ENCODE measurements at places on chromosomes 5 and 9.

- no peak for DNase-seq
These were observed 19.8 kb upstream of the MYORG start for GRCh38 chr9:34396276-34397214.

DNA sequence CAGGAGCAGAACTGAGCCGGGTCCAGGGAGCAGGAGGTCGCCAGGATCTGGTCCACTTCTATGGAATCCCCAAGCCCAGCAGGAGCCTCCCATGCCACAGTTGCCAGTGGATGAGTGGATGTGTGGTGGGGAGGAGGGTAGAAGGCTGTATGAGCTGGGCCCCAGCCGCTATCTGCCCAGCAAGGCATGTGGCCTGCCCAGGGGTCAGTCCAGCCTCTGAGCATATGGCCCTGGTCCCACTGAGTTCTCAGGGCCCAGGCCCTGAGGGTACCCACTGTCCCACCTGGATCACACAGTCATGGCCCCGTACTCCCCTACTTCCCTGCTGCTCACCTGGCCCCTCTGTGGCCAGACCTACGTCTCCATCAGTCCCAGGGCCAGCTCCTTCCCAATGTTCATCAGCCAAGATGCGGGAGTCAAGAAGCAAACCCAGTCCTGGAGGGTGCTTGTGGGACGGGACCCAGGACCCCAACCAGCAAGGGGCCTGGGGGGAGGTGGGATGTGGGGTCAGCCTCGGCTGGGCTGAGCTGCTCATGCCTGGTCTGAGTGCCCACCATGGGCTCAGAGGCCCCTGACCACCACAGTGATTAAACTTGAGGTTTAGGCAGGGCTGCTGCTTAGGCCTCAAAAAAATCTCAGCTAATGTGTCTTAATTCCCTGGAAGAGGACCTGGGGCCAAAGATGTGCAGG is 152.7 kb downstream of the COL23A1 start:
- DNase-seq: no peak

GRCh38 chr9:104725014-104725413 is 22.5 kb upstream of the NIPSNAP3A start:
- DNase-seq: no peak

GRCh38 chr5:149733129-149733900 is 3.2 kb downstream of the PPARGC1B start:
- DNase-seq: no peak

DNA sequence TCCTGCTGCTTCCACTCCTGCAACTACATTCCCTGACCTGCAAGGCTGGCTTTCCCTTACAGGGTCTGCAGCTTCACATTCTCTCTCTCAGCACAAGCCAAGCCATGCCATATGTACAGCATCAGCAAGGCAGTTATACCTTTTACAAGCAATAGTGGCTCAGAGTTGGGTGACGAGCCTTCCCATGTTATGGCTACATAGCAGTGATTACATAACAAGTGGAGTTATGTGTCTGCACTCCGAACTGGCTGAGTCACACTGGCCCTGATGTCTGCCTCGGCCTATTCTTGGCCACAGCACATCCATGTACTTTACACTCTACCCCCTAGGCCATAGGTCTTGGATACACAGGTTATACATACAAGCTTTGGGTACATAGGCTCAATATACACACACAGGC is 52.0 kb upstream of the SNCAIP start:
- DNase-seq: no peak

DNA sequence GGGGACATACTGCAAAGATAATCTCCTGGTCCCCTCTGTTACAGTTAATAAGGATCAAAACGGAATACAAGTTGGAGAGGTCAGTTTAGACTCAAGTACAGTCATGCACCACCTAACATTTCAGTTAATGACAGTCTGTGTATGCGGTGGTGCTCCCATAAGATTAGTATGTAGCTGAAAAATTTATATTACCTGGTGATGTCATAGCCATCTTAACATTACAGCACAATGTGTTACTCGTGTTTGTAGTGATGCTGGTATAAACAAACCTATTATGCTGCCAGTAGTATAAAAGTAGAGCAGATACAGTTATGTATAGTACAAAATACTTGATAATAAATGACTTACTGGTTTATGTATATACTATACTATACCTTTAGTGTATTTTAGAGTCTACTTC is 207.9 kb downstream of the GDNF start:
- no peak for DNase-seq

- no peak for DNase-seq
These were observed 23.8 kb downstream of the RETREG1 start for GRCh38 chr5:16593013-16593412.

DNA sequence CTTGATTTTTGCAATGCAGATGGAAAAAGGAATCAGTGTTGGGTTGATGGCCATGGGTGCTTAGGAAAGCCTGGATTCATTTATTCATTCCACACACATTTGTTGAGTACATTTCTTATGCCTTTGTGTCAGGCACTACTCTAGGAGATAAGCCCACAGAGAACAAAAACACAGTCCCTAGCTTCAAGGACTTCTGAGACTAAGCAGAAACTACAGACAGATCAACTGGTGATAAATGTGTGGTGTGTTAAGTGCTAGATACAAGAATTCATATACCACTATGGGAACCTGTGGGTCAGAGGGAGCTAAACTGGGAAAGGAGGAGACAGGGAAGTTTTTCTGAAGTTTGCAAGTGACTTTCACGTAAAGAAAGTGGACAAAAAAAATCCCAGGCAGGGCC is 119.9 kb downstream of the CEMIP2 start:
- no peak for DNase-seq

- DNase-seq: no peak
These were observed 3.4 kb downstream of the MEIKIN start for GRCh38 chr5:131942016-131942415.

- DNase-seq: peak; percentile 62
These were observed at the start of gene TOR1B for GRCh38 chr9:129802833-129803675. Gene TOR1B, plus strand, starts transcription at chr9:129803184. Its CDS starts 29 bp downstream, at chr9:129803213.

GRCh38 chr9:12819436-12820185 is 44.8 kb downstream of the LURAP1L start:
- DNase-seq: peak; percentile 19

GRCh38 chr5:112210430-112211005 is 208.6 kb downstream of the EPB41L4A start:
- DNase-seq: no peak

GRCh38 chr9:133428617-133429101 is 6.5 kb downstream of the ADAMTS13 start:
- DNase-seq: peak; percentile 51

DNA sequence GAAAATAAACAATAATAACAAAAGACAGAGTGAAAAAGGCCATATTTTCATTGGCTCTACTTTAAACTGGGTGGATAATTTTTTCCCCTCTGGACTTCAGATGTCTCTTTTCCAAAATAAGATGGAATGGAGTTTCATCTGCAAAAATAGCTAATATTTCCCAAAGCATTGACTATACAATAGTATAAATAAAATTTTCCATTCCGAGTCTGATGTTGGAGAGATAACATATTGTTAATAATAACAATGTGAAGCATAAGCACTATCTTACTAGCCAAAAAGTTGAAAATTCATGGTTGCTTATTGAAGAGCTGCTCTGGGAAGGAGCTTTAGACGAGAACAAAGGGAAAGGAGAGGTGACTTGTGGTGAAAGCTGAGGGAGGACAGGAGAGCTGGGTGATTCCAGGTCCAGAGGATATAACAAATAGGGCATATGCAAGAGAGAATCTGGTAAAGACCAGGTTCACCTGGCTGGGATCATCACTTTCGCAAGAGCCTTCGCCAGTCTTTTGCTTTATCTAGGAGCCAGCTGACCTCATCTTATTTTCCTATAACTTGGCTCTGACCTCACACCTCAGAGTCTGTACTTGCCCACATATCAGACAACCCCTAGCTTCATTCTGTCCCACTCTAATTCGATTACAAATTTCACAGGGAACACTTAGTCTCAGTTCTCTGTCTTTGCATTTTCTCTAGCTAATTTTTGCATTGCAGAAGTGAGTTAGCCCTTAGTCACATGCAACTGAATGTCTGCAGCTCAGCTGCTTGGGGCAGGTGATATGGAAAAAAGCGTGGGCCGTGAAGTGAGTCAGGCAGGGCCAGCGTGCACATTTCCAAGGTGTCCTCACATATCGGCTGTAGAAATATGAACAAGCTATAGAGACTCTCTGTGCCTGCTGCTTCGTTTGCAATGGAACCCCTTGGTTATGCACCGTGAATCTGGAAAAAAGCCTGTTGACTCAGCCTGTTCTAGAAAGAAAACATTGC is 7.6 kb upstream of the ZNF474 start:
- no peak for DNase-seq

- DNase-seq: no peak
These were observed 7.0 kb downstream of the TMEM252 start for GRCh38 chr9:68533678-68534077.

- DNase-seq: no peak
These were observed 47.0 kb upstream of the EXOC3 start for GRCh38 chr5:395921-396530.

- no peak for DNase-seq
These were observed 9.0 kb downstream of the IL33 start for GRCh38 chr9:6224393-6225154.

DNA sequence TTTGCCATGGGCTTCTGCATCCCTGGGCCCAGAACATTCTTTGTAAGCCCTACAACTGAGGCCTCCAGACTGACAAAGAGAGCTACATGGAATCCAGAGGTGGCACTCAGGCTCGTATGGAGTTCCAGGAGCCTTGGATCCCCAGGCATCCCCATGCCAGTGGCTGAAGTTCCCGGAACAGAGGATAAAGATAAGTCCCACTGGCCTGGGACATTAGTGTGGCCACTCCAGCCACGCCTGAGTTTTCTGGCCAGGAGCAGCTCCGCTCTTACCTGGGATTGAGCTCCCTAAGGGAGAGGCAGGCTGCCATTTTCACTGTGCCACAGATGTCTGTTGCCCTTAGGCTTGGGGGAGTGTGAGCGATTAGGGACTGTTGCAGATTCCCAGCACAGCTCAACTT is 656.3 kb upstream of the FAM174A start:
- no peak for DNase-seq

- no peak for DNase-seq
These were observed 11.9 kb downstream of the SYK start for GRCh38 chr9:90813523-90813922.

GRCh38 chr5:173672891-173673290 is 56.4 kb upstream of the BOD1 start:
- DNase-seq: no peak

- no peak for DNase-seq
These were observed 9.2 kb upstream of the SHOC1 start for GRCh38 chr9:111803924-111804323.

- DNase-seq: no peak
These were observed 78.4 kb downstream of the NDFIP1 start for GRCh38 chr5:142186857-142187594.

DNA sequence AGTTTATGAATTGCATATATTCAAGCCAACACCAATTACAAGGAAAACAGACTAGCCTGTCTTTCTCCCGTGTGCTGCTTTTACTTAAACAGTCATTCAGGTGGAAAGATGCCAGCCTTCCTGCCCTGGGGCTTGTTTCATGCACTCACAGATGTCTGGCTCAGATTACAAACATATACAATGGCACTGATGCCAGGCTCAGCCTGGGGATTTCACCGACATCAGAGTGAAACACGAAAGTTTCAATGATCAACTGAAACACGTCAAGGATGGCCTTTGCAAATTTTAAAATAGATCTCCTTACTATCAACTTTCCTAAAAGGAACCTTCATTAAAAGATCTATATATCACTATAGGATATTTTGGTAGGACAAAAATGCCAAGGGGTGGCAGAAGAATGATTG is 1576.5 kb downstream of the EFNA5 start:
- no peak for DNase-seq

GRCh38 chr9:84447305-84447704 is 106.7 kb upstream of the SLC28A3 start:
- no peak for DNase-seq

GRCh38 chr5:153700940-153701339 is 210.5 kb downstream of the GRIA1 start:
- no peak for DNase-seq

DNA sequence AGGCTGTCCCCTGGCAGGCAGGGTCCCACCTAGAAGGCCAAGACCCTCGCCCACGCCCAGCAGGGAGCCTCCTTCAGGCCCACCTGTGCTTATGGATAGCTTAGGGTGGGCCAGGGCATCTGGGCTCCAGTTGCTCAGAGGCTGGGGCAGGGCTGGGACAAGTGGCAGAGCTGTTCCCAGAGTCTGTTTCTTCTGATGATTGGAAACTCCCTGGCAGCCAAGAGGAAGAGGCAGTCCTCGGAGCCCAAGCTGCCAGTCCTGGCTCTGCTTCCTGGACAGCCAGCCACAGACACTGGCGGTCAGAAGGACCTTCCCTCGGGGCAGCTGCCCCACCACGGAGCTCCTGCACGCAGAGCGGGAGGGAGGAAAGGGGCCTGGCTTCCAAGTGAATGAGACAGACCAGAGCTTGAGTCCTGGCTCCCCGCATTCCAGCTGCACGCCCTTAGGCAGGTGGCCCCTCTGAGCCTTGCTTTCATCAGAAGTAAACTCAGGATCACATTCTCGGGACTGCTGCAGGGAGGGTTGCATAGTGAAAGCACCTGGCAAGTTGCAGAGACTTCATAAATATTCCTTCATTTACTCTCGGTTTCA is 37.9 kb upstream of the GABRP start:
- no peak for DNase-seq

DNA sequence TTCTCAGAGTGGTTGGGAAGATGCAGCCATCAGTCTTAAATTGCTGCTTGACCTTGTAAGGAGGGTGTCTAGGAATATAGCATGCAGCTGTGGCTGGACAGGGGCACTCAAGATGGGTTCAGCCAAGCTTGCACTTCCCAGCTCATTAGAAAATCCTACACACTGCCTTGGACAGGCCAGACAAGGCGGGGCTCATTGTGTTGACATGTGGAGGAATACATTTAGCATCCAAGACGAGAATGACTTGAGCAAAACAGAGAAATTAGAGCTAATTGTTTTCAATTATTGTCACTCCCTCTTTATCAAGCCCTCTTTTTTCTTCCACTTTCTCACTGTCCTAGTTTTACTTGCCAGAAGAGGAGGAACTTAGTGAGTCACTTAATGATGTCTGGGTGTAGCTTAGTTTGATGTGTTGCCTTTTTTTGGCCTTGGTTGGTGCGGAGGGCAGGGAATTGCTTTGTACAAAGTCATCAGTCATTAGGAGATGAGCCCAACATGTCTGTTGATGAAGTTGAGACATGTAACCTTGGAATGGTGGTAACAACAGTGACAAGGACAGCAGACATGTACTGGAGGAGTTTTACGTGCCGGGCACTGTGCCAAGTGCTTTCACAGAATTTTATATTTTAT is 1219.3 kb upstream of the WWC1 start:
- DNase-seq: no peak

DNA sequence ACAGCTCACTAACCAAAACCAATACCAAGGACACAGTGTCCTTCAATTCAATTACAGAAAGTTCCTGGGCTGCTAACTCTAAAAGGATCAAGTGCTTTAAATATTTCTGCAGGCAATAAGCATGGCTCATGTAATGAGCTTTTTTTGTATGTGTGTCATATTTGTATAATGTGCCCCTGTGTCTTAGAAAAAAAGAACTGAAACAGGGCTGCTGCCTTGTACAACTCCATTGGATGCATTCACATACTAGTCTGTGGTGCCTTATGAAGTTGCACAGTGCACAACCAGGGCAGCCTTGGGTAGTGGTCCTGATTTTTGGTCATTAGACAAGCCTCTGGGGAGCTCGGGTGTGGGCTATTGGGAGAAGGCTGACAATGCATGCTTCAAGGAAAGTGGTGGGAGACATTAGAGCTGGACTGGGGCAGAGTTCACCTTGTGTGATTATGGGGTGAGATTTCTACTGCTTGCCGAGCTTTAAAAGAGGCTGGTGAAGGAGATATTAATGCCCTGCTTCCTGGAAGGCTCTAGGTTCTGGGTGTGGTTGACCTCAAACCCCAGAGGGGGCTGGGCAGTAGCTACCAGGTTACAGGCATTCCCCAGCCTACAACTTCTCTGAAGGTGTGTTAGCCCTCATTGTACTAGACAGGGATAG is 3.6 kb upstream of the CPEB4 start:
- DNase-seq: no peak

All from D721Med (cell line).